ENCODE measurements at places on chromosomes 3 and 15.

GRCh38 chr3:12590096-12590495 is 33.2 kb downstream of the MKRN2 start:
- DNase-seq, result no peak

DNA sequence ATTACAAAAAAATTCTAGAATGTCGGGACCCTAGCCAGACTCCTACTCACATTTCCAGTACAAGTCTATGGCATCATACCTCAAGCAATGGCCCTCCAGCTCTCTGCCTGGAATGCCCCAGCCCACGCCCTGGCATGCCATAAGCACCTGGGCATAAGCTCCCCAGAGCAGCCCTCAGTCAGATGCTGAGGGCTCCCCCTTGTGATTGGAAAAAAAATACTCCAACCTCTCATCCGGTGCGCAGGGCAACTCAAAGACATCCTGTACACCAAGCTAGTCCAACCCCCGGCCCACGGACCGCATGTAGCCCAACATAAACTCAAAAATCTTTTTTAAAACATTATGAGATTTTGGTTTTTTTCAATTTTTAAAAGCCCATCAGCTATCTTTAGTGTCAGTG is 115.4 kb downstream of the NEK10 start:
- DNase-seq, result no peak

- no peak for DNase-seq
Observed at GRCh38 chr3:184659797-184660301, 52.0 kb downstream of the MAGEF1 start.

DNA sequence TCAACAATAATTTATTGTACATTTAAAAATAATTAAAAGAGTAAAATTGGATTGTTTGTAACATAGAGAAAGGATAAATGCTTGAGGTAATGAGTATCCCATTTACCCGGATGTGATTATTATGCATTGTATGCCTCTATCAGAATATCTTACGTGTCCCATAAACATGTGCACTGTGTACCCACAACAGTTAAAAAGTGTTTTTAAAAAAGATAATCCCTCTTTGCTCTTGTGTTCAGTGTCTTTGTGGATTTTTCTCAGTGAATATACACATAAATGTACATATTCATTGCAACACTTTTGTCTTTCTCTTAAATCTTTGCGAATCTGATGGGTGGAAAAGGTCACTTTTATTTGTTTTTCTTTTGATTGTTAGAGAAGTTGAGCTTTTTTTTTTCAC is 20.4 kb downstream of the YEATS2 start:
- no peak for DNase-seq

DNA sequence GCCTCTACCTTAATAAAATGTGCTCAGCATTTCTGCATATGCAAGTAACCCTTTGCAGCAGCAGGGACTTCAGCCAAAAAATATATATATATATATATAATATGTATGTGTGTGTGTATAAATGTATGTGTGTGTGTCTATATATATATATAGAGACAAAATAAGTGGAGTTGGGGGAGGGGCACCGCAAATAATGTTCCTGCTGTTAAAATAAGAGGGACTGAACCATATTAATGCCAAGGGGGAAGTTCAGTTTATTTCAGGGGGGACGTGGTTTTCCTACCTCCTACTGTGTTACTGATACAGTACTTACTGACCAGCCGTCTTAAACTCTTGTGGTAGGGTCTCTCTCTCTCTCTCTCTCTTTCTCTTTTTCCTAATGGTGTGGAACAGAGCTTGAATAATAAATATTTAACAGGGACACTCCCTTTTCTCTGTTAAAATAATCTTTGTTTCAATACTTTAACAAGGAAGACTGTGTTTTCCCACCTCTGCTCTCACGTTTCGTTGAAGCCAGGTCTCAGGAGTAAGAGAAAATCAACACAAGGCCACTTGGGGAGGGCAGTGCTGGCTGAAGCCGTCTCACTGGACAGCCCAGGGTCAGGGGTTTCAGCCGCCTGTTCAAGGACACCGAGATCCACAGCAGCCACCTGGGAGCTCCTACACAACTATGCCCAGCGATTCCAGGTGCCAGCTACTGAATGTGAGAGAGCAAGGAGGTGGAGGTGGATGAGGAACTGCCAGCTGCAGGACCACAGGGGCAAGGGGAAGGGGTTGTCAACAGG is 42.8 kb upstream of the ADAMTSL3 start:
- no peak for DNase-seq

- DNase-seq, result no peak
Observed at GRCh38 chr3:190044142-190044541, 76.6 kb downstream of the P3H2 start.

DNA sequence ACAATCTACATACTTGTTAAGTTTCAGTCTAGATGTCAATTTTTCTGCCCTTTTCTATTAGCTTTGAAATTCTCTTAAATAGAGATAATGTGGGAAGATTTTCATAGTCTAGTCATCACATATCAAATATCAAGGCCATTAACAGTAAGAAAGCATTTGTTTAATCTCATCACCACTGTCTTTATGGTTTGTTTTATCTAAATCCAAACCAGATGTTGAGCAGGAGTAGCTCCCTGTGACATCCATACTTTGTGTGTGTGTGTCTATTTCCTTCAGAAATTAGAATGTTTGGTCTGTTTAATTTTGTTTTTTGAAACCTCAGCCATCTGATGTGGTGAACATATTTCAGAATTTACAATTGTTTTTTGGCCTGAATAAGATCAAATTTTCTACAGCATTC is 23.1 kb upstream of the GOLGA8B start:
- DNase-seq, result no peak

DNA sequence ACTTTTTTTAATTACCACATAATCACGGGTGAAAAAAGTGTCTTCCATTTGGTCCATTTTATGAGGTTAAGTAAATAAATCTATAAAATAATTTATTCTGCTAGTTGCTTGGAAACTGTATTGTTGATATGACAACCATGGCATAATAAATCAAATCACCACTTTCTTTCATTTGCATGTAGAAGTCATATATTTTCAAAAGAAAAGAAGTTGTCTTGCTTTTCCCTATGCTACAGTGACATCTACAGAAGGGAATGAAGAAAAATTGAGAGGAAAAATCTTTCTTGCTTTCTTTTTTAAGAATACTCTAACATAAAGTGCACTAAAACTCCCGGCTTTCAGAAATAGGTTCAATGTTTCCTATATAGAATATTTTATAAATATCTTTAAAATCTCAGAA is 228.5 kb downstream of the ZBBX start:
- DNase-seq, result no peak

GRCh38 chr3:184354121-184354728 is 7.2 kb downstream of the CLCN2 start:
- DNase-seq, result peak; percentile 29

GRCh38 chr3:14481018-14481645 is 59.0 kb downstream of the GRIP2 start:
- no peak for DNase-seq

DNA sequence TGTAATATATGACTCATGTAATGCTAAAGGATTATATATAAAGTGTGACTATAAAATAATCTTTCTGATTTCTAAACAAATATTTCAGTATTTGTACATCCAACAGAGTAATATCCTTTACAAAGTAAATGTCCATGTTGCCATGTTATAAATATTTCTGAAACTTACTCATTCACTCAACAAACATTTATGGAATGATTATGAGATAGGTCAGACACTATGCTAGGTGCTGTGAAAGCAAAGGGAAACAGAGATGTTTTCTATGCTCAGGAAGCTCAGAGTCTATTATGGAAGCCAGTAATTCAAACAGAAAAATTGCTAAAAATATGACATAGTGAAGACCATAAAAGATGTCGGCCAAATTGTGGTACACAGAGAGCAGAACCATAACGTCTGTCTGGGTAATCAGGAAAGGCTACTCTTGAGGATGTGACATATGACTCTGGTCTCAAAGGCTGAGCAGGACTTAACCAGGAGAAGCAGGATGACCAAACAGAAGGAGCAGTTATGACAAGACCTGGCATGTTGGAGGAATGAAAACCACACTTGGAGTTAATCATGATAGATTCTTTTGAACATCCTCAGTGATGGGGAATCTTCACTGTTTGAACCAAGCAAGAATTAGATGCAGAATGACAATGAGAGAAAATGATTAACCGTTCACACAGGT is 39.0 kb upstream of the MYO5C start:
- no peak for DNase-seq

GRCh38 chr3:15926871-15927270 is 129.1 kb upstream of the ANKRD28 start:
- no peak for DNase-seq

GRCh38 chr15:99973351-99973750 is 240.1 kb upstream of the LYSMD4 start:
- DNase-seq, result no peak

- DNase-seq, result no peak
Observed at GRCh38 chr3:82596805-82597204, 835.4 kb upstream of the GBE1 start.

GRCh38 chr15:89377024-89377841 is 42.6 kb upstream of the POLG start:
- no peak for DNase-seq

GRCh38 chr15:81312790-81313543 is 11.0 kb downstream of the STARD5 start:
- no peak for DNase-seq

GRCh38 chr15:44779761-44780160 is 43.4 kb downstream of the TRIM69 start:
- no peak for DNase-seq

DNA sequence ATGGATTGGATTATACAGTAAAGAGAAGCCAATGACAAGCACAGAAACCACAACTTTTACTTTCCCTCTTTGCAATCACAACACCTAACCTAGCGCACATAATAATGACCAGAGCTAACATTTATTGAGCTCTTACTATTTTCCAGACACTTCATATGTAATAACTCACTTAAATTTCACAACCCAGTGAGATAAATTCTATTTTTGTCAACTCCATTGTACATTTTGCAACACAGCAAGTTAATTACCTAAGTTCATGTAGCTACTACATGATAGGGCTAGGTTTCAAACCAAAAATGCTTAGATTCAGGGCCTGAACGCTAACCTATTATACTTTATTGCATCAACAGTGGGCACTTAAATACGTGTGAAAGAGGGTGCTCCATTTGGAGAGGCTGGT is 89.5 kb downstream of the GADL1 start:
- DNase-seq, result no peak

DNA sequence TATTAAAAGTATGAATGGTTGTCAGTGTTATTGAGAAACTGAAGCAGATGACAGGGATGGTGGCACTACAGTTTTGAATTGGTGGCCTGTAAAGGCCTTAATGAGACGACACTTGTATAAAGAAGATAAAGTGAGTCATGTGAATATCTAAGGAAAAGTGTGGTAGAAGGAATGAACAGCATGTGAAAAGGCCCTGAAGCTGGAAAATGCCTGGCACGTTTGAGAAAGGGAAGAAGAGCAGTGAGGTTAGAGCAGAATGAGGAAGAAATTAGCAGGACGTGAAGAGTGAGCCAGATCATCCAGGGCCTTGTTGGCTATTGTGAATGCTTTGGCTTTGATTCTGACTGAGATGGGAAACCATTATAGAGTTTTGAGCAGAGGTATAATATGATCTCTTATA is 387.6 kb upstream of the DPH6 start:
- no peak for DNase-seq

DNA sequence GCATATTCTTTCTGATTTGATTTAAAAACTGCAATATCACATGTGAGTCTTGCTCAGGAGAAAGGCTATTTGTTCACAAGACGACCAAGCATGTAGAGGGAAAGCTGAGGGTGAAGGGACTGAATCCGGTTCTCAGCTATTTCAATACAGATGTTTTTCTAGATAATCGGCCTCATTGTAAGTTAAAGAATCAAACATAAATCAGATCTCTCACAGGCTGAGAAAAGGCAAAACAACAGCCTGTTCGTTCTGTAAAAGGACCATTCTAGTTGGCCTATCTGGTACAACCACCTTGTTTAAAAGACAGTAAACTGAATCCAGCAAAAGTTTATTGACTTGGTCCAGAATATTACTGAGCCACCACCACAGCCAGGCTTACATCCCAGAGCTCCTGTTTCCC is 1045.7 kb upstream of the CFAP20DC start:
- DNase-seq, result no peak

- DNase-seq, result no peak
Observed at GRCh38 chr15:89851673-89852341, 37.2 kb upstream of the ANPEP start.

DNA sequence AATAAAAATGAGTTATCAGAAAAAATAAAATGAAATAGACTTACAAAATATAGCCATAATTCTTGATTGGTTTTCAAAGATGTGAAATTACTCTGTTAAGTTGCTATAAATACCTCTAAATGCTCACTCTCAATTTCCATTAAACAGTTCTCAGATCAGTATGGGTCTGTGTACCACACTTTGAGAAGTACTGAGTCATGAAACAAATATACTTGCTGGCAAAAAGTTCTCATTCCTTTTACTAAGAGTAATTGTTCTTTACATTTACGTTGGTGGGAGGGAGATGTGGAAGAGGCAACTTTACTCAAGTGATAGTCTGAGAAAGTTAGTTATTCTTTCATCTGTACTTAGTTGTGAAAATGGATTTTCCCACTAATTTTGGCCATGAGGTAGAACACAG is 96.3 kb downstream of the ZNF385D start:
- DNase-seq, result no peak

GRCh38 chr3:128423525-128424147 is 43.1 kb downstream of the DNAJB8 start:
- DNase-seq, result no peak

DNA sequence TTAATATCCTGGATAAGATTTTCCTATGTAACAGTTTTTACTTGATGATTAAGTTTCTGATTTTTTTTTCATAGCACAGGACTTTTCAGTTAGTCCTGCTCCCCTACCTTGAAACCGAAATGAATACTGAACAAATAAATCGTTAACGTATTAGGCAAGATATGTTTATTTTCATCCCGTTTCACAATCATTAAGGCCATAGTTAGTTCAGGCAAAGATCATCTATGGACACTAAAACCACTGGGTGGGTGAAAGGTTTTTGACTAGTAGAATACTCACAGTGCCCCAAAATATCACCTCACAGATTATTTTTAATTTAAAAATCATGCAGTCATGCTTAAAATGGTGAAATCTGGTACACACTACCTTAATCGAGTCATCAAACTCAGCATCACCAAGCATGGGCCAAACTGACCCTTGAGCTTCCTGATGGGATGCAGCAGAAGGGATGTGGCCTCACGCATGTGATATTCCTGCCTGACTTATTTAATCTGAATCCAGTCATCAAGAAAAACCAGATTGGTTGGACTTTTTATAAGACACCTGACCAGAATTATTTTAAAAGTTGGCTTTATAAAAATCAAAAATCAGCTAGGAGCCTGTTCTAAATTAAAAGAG is 365.0 kb downstream of the LPP start:
- DNase-seq, result no peak

All from stimulated activated CD4-positive, alpha-beta T cell treated with anti-CD3 and anti-CD28 coated beads, TNF-alpha, amount 100 ng/mL, for 48 hours (primary cell).